ENCODE measurements at places on chromosomes 4 and X.

- no peak for DNase-seq
Measured at GRCh38 chrX:69900491-69900890, 149.2 kb downstream of the AWAT2 start.

DNA sequence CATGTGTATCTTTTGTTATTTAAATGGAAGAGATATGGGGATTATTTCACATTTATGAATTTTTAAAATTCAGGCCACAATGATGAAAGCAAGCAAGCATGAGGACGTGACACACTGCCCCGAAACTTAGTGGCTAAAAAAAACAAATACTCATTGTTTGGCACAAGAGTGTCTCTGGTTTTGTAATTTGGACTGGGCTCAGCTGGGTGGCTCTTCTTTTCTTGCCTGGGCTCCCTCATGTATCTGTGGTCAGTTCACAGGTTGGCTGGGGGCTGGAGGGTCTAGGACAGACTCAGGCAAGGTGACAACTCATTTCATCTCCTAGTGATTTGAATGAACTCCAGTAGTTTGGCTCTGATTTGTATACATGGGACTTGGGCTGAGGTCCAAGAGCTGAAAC is 238.4 kb upstream of the PRKX start:
- DNase-seq: no peak

DNA sequence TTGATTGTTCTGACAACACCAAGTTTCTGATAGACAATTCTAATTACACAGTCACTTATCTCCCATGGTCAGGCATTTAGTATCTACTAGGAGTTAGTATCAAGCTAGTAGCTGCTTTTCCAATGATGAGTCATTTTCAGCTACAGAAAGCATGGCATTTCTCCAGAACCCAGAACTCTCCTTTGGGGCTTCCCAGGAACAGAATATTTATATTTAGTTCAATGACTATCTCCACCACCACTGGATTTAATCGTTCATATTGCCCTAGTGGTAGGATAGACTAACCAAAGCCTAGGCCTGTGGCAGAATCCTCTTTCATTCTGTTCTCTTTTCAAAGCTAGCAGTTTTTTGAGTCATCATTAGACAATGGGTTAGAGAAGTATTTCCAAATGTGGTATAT is 569.4 kb downstream of the GABRG1 start:
- no peak for DNase-seq

DNA sequence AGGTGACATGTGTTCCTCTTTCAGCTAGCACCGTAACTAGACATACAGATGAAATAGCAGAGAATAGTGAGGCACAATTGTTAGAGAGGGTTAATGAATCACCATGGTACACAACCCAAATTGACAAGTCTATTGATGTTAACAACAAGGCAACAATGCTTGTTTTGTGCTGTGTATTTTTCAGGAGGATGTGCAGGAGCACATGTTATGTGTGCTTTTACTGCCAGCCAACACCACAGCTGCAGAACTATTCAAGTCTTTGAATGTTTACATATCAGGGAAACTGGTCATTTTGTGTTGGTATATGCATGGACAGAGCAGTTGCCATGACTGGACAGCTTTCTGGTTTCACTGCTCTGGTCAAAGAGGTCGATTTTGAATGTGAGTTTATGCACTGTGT is 32.8 kb downstream of the STBD1 start:
- no peak for DNase-seq

DNA sequence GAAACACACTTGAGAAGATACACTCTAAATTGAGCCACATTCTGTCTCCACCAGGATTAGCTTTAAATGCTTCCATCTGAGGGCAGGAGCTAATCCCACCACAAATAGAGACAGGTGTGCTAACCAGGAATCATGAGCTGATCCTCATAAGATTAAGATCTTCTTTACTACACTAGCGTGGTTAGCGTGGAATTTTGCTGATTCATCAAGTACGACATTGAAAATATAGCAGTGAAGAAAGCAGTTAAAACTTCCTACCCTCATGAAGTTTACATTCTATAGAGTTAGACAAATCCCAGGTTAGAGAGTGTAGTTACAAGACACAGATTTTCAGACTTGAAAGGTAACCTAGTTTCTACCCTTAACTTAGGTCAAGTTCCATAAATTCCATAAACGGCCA is 5.3 kb upstream of the APELA start:
- no peak for DNase-seq

DNA sequence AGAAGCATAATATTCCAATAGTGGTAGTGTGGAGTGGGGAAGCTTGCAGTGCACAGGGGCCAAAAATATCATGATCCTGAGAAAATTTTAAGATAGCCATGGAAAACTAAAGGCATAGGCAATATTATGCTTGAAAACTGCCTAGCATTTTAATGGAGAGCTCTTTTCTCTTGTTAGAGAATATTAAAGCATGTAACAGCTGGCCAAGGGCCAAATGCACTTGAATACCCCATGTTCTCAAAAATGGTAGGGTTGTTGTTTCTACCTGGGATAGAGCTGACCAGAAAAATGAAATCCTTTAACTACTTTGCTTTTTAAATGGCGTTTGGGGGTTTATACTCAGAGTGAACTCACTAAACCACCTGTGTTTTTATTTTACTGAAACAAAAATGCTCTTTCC is 739.6 kb upstream of the SLIT2 start:
- DNase-seq: no peak
